Smooth muscle cell of bladder (primary cell): ENCODE measurements at places on chromosomes 16 and 17. TPM values are rescaled to one million over a fixed set of nuclear protein-coding genes. Genes with fewer than 3 reads are reported as not detected.

KRT12 gene
- not detected in 2 replicates for total RNA-seq

FGF11 gene
- 0.71 and 3.4 TPM in 2 replicates for total RNA-seq

SPATA32 gene
- total RNA-seq: 0.09 and 0.14 TPM in 2 replicates

SLC6A2 gene
- total RNA-seq: not detected in 2 replicates

TNFRSF12A gene
- 99.8 and 151 TPM in 2 replicates for total RNA-seq

RAP1GAP2 gene
- 0.18 and 0.28 TPM in 2 replicates for total RNA-seq

SLC22A31 gene
- 0.28 and 1.0 TPM in 2 replicates for total RNA-seq

OR1A1 gene
- not detected in 2 replicates for total RNA-seq

TNK1 gene
- total RNA-seq: 0.37 and 0.57 TPM in 2 replicates

CALB2 gene
- 0.28 and 0.92 TPM in 2 replicates for total RNA-seq

KRT33B gene
- 0.14 and 0.18 TPM in 2 replicates for total RNA-seq

TRPV2 gene
- 36.6 and 45.6 TPM in 2 replicates for total RNA-seq

GNPTG gene
- total RNA-seq: 40.2 and 60.1 TPM in 2 replicates

HOXB1 gene
- not detected in 2 replicates for total RNA-seq

CCL17 gene
- not detected in 2 replicates for total RNA-seq

CCDC154 gene
- 0.14 and 0.28 TPM in 2 replicates for total RNA-seq

CACNG3 gene
- total RNA-seq: not detected in 2 replicates

SRL gene
- under 0.01 and 0.09 TPM in 2 replicates for total RNA-seq

C17orf100 gene
- 0.18 and 0.43 TPM in 2 replicates for total RNA-seq

HOXB4 gene
- under 0.01 TPM in 1 of 2 replicates, not detected in the other for total RNA-seq

NKD1 gene
- total RNA-seq: under 0.01 TPM in 2 replicates

WNT9B gene
- total RNA-seq: not detected in 2 replicates

KRT33A gene
- total RNA-seq: not detected in 2 replicates

DHRS7B gene
- total RNA-seq: 14.6 and 21.7 TPM in 2 replicates

KRTAP4-3 gene
- not detected in 2 replicates for total RNA-seq

HSD3B7 gene
- total RNA-seq: 28.3 and 34.6 TPM in 2 replicates

PYY gene
- total RNA-seq: not detected in 2 replicates

KCNH6 gene
- not detected in 2 replicates for total RNA-seq

HOXB7 gene
- total RNA-seq: not detected in 2 replicates

KCNH4 gene
- total RNA-seq: under 0.01 TPM in 1 of 2 replicates, not detected in the other

ITGAL gene
- not detected in 2 replicates for total RNA-seq

GDPD3 gene
- 0.71 and 1.6 TPM in 2 replicates for total RNA-seq

SSTR5 gene
- not detected in 2 replicates for total RNA-seq
